Suprapubic skin (tissue), 4 donors: ENCODE measurements at places on chromosomes 7 and 10. TPM values are rescaled to one million over a fixed set of nuclear protein-coding genes. Genes with fewer than 3 reads are reported as not detected.

DNA sequence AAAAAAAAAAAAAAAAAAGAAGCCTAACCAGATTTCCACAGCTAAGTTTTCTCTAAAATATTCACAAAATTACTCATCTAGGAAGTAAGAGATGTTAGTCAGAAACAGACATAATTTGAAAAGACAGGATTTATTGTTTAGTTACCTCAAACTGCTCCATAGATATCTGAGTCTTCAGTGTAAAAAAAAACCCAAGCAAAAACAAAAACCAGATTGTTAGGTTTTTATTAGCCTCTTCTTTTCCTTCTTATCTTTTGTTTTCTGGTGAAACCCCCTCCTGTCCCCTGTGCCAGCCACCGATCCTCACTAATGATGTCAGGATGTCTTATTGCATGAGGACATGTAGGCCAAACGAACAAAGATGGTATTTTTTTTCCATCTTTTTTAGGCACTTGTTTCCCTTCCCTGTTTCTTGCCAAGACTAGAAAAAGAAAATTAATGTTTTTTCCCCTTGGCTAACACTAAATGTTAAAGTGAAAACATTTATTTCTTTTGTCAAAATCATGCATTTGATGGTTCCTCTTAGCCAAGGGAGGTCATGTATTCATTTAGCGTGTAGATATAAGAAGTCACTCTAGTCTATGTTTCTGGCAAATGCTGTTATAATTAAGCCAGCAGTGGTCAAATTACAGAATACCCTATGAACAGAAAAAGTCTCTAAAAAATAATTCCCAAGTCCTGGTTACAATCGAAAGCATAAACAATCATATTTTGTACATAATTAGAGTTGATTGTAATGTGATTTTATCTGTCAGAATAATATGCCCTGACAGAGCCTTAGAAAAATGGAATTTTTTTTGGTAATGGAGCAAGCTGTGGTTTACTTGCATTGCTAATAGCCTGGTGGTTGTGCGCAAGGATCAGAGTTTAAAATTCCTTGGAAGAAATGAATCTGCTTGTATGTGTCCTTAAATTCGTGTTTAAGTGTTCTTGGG, 702.4 kb upstream of the FZD8 start:
- H3K36me3 ChIP-seq, result no peaks in the 10 kb centered on the region
- H3K4me1 ChIP-seq, result no peaks in the 10 kb centered on the region
- no peaks in the 10 kb centered on the region for H3K27me3 ChIP-seq
- no peak overlapping the region for H3K4me3 ChIP-seq

DNA sequence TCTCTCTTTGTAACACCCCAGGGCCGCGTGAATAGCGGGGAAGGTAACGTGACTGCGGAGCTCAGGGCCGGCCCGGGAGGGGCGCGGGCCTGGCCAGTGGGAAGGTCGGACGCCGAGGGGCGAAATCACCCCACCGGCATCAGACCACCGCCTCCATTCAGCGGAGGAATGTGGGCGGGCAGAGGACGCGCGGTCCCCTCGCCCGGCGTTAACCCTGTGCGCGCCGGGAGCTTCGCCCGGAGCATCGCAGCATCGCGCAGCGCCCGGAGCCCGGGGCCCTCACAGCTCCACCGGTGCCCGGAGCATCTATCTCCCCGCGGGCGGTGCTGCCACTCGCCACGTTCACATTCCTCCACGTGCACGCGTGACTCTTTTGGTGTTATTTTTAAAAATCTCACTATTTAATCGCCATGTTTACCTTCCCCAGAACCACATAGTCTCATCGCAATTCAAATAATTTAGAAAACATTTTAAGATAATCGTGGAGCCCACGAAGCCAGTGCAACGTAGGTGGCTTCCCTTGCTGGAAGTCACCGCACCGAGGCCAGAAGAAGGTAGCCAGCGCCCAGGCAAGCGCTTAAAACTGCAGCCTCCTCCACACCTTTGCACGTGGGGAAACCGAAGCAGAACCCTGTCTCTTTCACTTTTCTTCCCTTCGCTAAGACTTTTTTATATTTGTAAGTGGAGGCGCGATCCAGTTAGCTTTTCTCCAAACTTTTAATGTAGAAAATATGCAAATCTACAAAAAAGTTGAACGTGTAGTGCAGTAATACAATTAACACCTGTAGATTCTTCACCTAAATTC, 21.8 kb downstream of the FGFBP3 start:
- no peaks in the 10 kb centered on the region for H3K36me3 ChIP-seq
- H3K27me3 ChIP-seq, result no peaks in the 10 kb centered on the region
- H3K4me1 ChIP-seq, result peaks cover 26% of the 10 kb centered on the region
- H3K27ac ChIP-seq, result no peak overlapping the region
- no peak for DNase-seq

DNA sequence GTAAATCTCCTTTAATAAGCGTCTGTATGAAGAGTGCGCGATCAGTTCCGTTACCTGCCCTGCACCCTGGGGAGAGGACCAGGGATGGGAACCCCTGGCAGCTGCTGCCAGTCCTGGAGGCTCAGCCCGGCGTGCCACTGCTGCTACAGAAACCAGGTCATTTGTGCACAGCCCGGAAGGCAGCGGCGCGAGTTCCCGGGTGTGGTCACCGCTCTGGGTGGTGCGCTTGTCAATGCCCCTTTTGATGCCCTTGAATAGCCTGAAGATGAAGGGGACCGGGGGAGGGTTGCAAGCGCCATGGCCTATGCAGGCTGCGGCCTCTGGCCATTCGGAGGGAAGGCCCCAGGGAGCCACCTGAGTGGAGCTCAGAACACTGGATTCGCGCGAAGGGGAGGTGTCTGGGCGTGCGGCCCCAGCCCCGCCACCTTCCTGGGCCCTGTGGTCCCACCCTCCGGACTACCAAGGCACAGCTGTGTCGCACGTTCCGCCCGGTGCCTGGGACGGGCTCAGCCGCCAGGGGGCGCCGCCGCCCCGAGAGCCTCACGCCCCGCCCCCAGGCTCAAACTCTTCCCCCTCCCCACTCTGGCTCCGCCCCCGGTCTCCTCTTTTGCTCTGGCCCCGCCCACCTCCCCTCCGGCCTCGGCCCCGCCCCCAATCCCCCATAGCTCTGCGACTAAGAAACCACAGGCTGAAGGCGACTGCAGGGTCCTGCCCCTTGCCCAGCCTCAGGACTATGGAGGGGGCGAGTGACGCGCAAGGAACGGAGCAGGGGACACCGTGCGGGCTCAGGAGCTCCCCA, 16.5 kb downstream of the AP5Z1 start:
- no peaks in the 10 kb centered on the region for H3K27me3 ChIP-seq
- peaks cover 53% of the 10 kb centered on the region for H3K36me3 ChIP-seq
- H3K4me3 ChIP-seq, result peak overlapping the region; percentile 46
- no peak for DNase-seq

DNA sequence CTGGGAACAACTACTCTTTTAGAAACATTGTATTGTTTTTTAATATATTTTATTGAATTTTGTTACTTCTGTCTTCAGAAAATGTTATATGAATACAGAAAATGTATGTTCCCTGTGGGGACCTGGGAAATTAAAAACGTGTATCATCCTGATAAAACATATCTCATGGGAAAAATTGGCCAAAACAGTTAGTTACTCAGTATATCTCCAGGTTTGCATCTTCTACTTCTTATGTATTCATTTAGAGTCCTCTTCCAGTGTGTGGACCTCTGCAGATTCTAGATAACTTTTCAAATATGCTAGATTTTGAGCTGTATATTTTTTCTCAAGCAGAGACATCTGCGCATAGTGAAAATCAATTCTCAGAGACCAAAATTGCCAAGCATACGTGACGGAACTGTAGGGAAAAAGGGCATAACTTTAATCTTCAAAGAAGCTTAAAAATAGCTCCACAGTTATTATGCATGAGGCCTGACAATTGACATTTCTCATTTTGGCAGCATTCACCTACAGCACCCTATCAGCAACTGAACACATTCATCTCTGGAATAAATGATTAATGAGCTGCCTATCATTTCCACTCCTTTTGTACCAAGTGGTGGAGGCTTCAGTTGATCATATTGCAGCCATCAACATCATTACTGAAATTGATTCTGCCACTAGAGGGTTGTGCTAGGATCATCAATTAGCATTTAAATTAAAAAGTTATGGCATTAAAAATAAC, 26.4 kb upstream of the UMAD1 start:
- no peaks in the 10 kb centered on the region for H3K36me3 ChIP-seq
- no peak overlapping the region for H3K4me3 ChIP-seq
- no peaks in the 10 kb centered on the region for H3K4me1 ChIP-seq
- H3K27ac ChIP-seq, result no peak overlapping the region
- no peaks in the 10 kb centered on the region for H3K27me3 ChIP-seq

Gene SPDYE2B
- total RNA-seq, result not detected

Gene BTBD16
- total RNA-seq, result 10.2 TPM

Gene DPP6
- 11.2 TPM for total RNA-seq
